ENCODE measurements at places on chromosomes 3 and 15.

GRCh38 chr3:149509526-149509925, 35.0 kb downstream of the TM4SF4 start:
- no peak for DNase-seq

- no peak for DNase-seq
Measured at GRCh38 chr15:71596672-71597071, 213.7 kb upstream of the NR2E3 start.

GRCh38 chr3:44568561-44568960, 13.6 kb downstream of the ZKSCAN7 start:
- no peak for DNase-seq

DNA sequence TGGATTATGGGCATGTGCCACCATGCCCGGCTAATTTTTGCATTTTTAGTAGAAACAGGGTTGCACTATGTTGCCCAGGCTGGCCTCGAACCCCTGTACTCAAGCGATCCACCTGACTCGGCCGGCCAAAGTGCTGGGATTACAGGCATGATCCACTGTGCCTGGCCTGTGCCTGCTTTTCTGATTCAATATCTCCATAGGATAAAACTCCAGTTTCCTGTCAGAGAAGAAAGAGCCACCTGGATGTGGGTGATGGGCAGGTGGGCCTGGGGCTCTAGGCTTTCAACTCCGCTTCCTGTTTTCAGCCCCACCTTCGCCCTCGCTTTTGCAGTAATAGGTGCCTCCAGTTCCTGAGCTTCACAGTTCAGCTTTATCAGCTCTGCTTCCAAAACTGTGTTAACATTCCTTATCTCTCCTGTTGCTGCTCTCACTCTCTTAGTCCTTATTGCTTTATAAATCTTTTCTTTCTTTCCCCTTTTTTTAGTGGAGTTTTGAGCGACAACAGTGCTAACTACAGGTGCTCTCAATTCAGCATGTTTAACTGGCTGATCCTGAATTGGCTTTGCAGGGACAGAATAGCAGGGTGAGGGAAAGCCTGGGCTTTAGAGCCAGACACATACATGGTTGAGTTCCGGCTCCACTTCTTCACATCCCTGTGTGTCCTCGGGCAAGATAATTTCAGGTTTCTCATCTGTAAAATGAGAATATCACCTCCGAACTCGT, 21.1 kb upstream of the PDE8A start:
- DNase-seq, result no peak
